Brain pericyte (primary cell): ENCODE measurements at places on chromosomes 4 and X.

DNA sequence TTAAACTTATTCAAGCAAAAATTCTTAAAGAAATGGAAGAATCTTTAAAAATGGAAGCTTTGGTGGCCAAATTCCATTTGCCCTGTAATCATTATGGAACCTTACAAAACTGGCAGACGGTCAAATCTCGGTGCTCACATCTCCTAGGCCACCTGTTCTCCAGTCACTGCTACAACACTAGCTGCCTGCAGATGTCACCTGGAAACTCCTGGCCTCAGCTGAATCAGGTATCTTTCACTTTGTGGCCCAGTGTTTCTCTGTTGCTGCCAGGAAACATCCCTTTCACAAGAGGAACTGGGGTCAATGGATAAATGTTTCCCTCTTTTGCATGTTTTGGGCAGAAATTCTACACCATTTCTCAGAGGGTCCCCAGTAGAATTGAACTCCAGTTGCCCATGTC lies 4.2 kb upstream of the CXCL3 start:
- DNase-seq = no peak

DNA sequence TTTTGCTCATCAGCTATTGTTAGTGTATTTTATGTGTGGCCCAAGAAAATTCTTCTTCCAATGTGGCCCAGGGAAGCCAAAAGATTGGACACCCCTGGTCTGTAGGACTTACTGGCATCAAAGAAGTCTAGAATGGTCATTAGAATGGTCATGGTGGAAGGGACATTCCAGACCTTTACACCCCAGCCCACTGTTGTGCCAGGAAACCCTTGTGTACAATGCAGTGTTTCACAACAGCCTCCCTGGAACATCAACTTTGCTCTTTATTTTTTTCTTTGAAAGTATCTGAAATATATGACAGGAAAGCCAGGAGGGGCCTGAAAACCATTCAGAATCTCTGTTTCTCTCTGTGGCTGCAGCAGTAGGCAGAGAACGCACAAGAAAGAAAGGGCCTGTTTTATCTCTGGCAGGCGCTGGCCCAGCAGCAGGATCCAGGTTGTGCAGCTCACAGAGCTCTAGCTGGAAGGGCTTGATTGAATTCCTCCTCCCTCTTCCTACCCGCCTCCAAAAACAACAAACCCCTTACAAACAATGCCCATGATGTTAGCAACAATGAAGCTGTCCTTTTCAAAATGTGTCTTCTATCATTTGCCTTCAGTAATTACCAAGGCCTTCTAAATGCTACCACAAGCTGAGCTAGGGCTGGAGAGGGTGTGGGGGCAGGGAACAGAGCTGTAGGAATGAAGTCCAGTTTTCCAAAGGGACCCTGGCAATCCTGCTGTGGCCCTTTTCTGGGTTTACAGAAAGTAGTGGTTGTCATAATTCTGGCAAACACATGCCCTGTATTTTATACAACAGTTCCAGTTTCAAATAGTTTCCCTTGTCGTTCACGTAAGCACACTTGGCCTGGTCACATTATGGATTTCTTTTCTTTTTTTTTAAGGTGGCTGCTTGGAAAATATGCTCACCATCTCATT lies 32.3 kb upstream of the TFDP3 start:
- no peak for DNase-seq

- DNase-seq = no peak
These were observed 1.2 kb downstream of the WDR44 start for GRCh38 chrX:118347131-118347530.

- DNase-seq = no peak
These were observed 12.2 kb upstream of the NUDT9 start for GRCh38 chr4:87410157-87410556.

- no peak for DNase-seq
These were observed 9.2 kb upstream of the ANXA3 start for GRCh38 chr4:78542373-78542772.

DNA sequence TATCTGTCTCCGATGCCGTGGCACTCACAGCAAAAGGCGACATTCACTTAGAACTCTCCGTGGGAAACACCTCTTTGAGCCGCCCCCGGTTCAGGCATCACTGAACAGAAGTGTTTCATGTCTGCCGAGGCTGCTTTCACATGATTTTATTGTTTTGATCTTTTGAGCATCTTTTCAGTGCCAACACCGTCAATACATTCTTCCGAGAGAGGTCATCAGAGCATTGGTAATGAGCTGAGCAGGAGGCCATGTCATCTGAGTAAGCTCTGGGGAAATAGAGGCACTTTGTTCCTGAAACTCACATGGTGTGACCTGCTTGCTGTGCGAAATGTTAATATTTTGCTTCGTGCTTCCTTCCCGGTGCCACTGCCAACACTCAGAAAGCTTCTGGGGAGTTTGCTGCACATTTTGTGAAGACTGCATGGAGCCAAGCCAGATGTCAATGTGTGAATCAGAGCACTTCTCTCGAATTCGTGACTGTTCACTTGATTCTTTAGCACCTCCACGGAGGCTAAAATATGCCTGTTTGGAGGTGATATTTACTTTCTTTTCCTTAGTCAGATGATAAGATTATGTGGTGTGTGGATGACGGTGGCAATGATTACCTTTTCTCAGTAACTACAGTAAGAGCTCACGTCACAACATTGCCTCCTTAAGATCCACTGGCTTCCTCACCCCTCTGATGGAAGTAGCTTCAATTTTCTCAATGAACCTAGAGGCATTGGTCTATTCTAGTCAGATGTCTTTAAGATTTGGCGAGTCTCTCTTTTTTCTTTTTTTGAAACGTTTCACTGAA lies 222.3 kb upstream of the HS3ST1 start:
- DNase-seq = no peak

GRCh38 chr4:153295131-153295755 lies 49.2 kb upstream of the MND1 start:
- DNase-seq = no peak

- DNase-seq = no peak
These were observed 1269.5 kb downstream of the RAPGEF2 start for GRCh38 chr4:160372390-160372789.

DNA sequence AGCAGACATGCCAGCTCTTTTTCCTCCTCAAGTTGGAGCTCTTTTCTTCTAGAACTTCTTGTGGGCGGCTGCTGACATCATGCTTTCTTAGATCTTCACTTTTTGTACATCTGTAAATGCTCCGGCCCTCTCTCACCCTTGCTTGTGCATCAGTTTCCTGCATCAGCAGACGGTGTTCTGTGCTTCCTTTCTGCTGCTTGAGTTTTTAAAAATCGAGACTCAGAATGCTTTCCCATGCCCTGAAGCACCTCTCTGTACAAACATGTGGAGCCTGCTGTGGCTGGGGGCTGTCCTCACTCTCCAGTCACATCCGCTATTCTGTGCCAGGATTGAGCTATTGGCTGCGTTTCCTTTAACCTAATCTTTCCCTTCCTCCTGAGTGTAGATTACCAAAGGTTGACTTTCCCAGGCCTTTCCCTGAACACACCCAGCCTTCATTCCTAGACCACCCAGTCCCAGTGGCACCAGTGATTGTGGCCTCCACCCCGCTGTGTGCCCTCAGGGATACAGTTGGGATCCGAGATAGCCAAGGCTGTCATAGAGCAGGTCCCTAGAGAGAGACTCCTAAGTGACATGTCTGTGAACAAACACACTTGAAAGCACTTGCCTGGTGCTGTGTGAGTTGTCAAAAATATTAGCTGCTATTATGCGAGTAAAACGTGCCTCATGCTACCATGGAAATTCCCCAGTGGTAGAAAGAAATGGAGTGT lies 41.9 kb downstream of the TNIP2 start:
- DNase-seq = peak; percentile 88

DNA sequence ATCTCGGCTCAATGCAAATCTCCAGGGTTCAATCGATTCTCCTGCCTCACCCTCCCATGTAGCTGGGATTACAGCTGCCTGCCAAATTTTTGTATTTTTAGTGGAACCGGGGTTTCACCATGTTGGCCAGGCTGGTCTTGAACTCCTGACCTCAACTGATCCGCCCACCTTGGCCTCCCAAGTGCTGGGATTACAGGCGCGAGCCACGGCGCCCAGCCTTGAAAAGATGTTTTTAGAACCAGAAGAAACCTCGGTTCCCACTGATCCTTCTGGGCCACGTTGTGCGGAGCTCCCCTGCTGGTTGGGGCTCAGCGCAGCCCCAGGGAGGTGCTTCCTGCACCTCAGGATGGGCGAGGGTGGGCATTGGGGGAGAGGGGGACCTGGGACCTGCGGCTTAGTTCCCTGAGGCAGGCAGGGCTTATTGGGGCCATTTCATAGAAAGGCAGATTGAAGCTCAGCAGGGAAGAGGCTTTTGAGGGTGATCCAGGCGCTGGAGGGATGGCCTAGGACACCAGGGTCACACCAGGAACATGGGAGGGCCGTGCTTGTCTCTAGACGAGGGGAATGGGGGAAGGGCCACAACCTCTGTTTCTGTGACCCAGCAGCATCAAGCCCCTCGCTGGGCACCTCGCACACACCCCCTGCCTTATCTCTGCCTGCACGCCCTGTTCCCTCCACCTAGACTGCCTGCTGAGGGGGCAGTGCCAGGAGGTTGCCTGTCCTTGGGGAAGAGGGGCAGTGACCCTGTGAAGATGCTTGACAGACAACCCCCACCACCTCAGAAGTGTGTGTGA lies 6.3 kb upstream of the ADD1 start:
- DNase-seq = no peak

- DNase-seq = no peak
These were observed 1331.8 kb downstream of the PCDH19 start for GRCh38 chrX:99078301-99078700.

DNA sequence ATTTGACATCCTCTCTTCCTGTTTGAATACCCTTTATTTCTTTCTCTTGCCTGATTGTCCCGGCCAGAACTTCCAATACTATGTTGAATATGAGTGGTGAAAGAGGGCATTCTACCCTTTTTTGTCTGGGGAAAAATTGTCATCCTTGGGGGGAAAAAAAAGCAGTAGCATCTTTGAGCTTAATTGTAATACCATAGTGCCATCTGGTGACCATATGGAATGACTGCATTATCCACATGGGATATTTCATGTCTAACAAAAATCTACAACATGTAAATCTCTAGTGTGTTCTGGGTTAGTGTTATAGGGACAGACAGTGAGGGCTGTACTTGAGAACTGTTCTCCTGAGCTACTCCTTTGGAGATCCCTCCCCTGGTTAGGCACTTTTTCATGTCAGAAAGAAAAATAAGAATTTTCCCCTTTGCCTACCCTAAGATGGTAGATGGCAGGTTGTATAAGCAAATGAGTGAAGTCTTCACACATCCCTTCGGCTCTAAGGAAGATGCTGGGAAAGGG lies 26.0 kb downstream of the CAPN6 start:
- no peak for DNase-seq

GRCh38 chr4:81405900-81406401 lies 65.8 kb downstream of the RASGEF1B start:
- peak; percentile 26 for DNase-seq

DNA sequence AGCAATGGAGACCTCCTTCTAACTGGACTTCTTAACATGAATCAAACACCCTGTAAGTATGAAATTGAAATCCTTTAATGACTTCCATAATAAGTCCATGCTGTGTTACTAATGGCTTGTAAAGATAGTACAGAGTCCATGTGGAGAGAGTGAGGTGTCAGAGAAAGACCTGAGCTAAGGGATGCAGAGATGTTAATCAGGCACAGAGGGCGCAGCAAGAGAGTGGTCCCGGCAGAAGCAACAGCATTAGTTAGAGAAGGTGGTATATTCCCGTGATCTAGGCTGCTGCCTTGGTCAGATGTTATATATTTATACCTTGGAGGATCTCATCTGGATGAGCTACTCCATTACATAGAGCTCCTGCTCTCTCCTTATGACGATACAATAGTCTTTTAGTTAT lies 295.3 kb downstream of the LDB2 start:
- DNase-seq = no peak

DNA sequence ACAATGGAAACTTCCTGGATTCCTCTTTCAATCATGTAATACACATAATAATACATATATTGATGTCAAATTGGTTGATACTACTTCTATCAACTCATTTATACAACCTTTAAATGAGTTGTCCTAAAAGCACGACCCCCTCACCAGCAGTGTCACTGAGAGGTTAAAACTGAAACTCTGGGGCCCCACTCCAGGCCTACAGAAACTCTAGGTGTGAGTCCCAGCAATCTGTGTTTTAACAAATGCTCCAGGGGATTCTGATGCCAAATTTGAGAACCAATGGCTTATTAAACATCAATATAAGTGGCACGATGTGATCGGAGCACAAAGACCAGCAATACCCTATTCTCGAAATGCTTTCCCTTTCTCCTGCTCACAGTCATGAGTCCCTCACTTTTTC lies 47.9 kb downstream of the ATP8A1 start:
- no peak for DNase-seq

GRCh38 chr4:161655148-161655547 lies 508.7 kb downstream of the FSTL5 start:
- no peak for DNase-seq

GRCh38 chr4:40587826-40588225 lies 41.8 kb downstream of the RBM47 start:
- no peak for DNase-seq

GRCh38 chr4:181693517-181693916 lies 549.7 kb upstream of the TENM3 start:
- no peak for DNase-seq

GRCh38 chr4:76950052-76950955 lies 752 bp downstream of the SEPTIN11 start:
- no peak for DNase-seq

GRCh38 chr4:154073107-154073822 lies 284.4 kb upstream of the SFRP2 start:
- DNase-seq = no peak

GRCh38 chr4:30959781-30960485 lies 239.8 kb downstream of the PCDH7 start:
- no peak for DNase-seq

DNA sequence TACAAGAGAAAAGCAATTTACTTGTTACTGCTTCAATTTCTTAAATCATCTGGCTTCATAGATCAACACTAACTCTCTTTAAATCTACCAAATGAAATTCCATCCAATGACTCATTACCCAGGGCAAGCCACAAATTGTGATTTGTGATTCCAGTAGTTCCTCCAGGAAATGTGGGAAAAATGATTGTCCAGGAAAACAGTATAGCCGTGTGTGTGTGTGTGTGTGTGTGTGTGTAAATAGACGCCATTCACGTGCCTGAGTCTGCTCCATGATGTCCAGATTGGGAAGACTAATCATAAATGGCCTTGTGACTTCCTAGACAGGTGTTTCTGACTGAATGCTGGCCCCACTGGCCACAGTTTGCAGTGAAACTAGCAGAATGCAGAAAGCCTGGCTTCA lies 121.3 kb downstream of the HS6ST2 start:
- DNase-seq = no peak

- DNase-seq = no peak
These were observed 20.1 kb upstream of the ADRA2C start for GRCh38 chr4:3745886-3746656.

GRCh38 chr4:108052558-108053120 lies 63.0 kb downstream of the HADH start:
- no peak for DNase-seq
